ENCODE measurements at places on chromosomes 13 and 19. TPM values are rescaled to one million over a fixed set of nuclear protein-coding genes. Genes with fewer than 3 reads are reported as not detected.

MCEMP1 gene
- total RNA-seq: not detected

SLC46A3 gene
- 54.6 TPM for total RNA-seq

PDS5B gene
- 29.7 TPM for total RNA-seq

GRCh38 chr13:27005976-27006518 is 165.6 kb downstream of the USP12 start:
- no peak for DNase-seq

DNA sequence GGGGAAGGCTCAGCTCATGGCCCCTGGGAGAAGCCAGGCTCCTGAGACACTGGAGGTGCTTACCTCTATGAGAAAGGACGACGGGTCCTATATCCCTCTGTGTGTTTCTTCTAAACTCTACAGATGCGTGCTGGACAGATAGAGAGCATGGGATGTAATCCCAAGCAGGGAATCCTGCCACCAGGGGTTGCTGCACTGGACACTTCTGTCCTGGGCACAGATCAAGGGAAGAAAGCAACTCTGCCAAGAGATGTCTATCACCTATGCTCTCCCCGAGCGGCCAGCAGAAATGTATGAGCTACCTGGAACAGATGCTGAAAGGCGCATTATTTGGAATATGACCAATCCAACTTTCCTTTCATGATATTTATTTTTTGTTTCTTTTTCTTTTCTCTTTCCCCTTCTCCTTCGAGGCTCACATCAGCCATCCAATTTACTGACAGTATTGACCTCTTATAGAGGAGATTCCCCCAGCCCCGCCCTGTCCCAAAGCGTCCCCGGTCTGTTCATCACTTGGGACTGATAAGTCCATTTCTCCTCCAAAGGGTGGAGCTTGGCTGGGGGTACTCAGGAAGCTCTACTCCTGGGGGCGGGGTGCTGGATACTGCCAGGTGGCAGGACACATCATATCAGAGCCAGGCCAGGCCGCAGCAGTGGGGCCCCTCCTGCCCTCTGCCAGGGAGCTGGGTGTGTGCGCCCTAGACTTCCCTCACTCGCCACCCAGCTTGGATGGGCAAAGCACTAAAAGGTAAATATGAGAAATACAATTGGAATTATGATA is 34.2 kb downstream of the TSHZ3 start:
- no peak for DNase-seq

DNA sequence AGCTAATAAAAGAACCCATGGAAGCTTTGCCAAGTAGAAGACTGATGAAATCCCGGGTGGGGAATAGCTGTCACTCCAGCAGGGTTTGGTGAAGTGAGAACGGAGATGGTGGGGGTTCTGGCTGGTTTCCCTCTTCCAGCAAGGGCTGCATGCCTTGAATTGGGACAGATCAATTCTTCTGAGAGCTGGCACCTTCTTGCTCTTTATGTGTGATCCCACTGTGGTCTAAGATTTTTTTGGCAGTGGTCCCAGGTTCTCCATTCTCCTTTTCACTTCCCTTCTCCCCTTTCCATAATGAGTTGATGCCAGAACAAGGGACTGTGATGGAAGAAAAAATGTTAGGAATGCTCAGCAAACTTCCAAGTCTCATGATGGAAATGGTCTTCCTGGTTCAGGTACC is 50.0 kb downstream of the TNFSF11 start:
- no peak for DNase-seq
